KBM-7 (cell line): ENCODE measurements at places on chromosomes 7 and 10.
A peak's percentile ranks its signal among the peaks of the same experiment; 100 is the strongest.

- DNase-seq, result no peak
These were observed 237.3 kb downstream of the INHBA start for GRCh38 chr7:41465571-41465970.

DNA sequence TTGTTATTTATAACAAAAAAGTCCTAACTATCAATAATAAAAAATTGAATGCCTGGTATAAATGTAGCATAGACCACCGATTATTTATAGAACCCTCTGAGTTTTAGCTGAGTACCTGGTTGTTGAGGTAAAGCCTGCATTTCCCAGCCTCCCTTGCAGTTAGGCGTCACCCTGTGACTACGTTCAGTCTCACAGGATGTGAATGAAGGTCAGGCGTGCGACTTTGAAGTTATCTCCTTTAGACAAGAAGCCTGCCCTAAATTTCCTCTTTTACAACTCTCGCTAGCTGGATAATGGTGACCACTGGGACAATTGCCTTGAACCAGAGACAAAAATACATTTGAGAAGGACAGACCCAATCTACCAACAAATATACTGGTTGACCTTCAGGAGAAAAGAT is 67.5 kb upstream of the TES start:
- DNase-seq, result no peak

- no peak for DNase-seq
These were observed 16.0 kb upstream of the VOPP1 start for GRCh38 chr7:55588379-55588699.

- DNase-seq, result no peak
These were observed 117.4 kb downstream of the MTPAP start for GRCh38 chr10:30231709-30232108.

GRCh38 chr7:3892686-3893085 is 591.6 kb downstream of the SDK1 start:
- DNase-seq, result no peak

DNA sequence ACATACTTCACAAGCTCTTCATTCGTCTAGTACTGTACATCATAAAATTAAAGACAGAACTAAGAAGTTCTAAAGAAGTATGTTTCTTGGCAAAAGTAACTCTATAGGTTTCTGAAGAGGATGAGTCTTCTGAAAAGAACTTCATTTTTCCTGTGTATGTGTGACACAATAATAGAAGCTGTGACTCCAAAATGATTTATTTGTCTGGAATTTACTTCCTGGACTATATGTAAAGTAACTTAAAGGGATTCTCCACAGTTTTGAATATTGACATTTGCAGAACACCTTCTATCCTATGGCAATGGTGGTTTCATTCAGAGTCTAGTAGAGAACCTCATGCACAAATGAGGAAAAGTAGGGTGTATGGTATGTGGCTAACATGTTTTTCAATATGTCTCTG is 19.8 kb upstream of the CLDN12 start:
- DNase-seq, result no peak

GRCh38 chr7:153440715-153441114 is 611.5 kb upstream of the DPP6 start:
- no peak for DNase-seq

- DNase-seq, result no peak
These were observed 135.5 kb upstream of the FRMD4A start for GRCh38 chr10:14466257-14466656.

DNA sequence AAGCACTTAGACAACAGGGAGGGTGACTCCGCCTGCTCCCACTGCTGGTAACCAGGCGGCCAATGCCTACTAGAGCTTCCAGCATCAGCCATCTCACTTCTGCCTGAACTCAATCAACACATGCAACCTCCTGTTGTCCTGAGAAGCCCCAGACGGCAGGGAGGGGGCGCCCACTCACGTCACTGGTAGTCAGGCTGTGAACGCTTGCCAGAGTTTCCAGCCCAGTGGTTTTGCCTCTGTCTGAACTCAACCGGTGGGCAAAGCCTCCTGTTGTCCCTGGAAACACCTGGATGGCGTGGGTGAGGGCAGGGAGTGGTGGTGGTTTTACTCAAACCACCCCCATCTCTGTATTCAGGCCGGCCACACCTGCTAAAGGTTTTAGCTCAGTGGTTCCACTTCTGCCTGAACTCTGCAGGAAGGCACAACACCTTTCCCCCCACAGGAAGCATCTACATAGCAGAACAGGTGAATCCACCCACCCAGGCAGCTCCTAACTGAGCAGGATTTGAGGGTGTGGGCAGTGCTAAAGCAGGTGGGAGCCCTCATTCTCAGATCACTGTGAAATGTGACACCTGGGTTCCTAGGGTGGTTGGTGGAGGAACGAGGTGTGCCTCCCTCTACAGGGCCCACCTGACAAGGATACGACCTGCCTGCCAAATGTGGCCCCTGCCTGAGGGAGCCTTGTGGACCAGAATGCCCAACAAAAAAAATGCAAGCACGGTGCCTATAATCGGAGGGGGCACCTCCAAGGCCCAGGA is 563.0 kb upstream of the SEMA3D start:
- peak; percentile 9 for DNase-seq
